ENCODE measurements at places on chromosomes 2 and 18. TPM values are rescaled to one million over a fixed set of nuclear protein-coding genes. Genes with fewer than 3 reads are reported as not detected.

GRCh38 chr2:38415728-38416291, 38.7 kb upstream of the ATL2 start:
- no peak for DNase-seq
- H3K4me3 ChIP-seq: no peak overlapping the region
- no peaks in the 10 kb centered on the region for H3K27me3 ChIP-seq
- no peak overlapping the region for H3K27ac ChIP-seq
- H3K4me1 ChIP-seq: no peaks in the 10 kb centered on the region
- H3K36me3 ChIP-seq: no peaks in the 10 kb centered on the region

Gene TBR1
- not detected for total RNA-seq

- DNase-seq: no peak
- no peak overlapping the region for H3K27ac ChIP-seq
- no peaks in the 10 kb centered on the region for H3K36me3 ChIP-seq
- H3K4me3 ChIP-seq: no peak overlapping the region
Observed at GRCh38 chr2:204000446-204000845, 63.9 kb downstream of the ICOS start.

GRCh38 chr2:157315901-157316300, 9.7 kb downstream of the ERMN start:
- H3K27ac ChIP-seq: no peak overlapping the region
- no peak for DNase-seq
- H3K4me1 ChIP-seq: no peaks in the 10 kb centered on the region
- no peak overlapping the region for H3K4me3 ChIP-seq
- H3K36me3 ChIP-seq: no peaks in the 10 kb centered on the region

Gene TUBA3D
- total RNA-seq: not detected

- no peak overlapping the region for H3K27ac ChIP-seq
- no peaks in the 10 kb centered on the region for H3K36me3 ChIP-seq
- H3K27me3 ChIP-seq: no peaks in the 10 kb centered on the region
- DNase-seq: no peak
- H3K4me1 ChIP-seq: no peaks in the 10 kb centered on the region
Observed at GRCh38 chr2:146984014-146984413, 860.8 kb upstream of the ACVR2A start.

Gene EFR3B
- total RNA-seq: not detected

Gene NAT8
- total RNA-seq: not detected

GRCh38 chr2:143475041-143475776, 346.0 kb downstream of the ARHGAP15 start:
- no peak overlapping the region for H3K4me3 ChIP-seq
- H3K36me3 ChIP-seq: no peaks in the 10 kb centered on the region
- no peaks in the 10 kb centered on the region for H3K27me3 ChIP-seq
- no peak for DNase-seq

All from PC-9 (cell line).